ENCODE measurements at places on chromosomes 6 and 20. TPM values are rescaled to one million over a fixed set of nuclear protein-coding genes. Genes with fewer than 3 reads are reported as not detected.

- no peak for DNase-seq
These were observed 46.9 kb downstream of the PDE10A start for GRCh38 chr6:165616116-165616515.

DNA sequence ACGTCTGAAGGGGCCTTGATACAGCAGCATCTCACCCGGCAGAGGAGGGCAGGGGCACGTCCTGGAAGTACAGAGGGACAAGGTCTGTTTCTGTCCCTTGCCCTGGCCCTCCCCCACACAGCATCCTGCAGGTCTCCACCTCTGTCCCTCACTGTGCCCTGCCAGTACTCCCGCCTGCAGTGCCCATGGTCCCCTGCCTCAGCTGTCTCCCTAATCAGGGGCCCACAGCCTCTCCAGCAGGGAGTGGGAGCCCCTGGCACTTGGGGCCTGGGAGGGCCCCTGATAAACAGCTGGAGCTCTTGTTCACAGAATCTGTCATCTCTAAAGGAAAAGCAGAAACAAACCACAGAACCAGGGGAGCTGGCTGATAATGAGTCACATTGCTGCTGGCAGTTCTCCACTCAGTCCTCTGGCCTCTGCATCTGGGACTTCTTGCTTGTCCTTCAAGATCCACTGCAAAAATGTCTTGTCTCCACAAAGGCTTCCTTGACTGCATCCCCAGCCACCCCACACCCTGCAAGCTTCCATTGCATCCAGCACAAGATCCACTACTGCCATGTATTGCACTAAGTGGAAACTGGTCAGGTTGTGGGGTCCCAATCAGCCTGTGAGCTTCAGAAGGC lies 33.2 kb upstream of the TAF8 start:
- no peak for DNase-seq

- no peak for DNase-seq
These were observed 35.2 kb downstream of the NDUFAF5 start for GRCh38 chr20:13819885-13820645.

DNA sequence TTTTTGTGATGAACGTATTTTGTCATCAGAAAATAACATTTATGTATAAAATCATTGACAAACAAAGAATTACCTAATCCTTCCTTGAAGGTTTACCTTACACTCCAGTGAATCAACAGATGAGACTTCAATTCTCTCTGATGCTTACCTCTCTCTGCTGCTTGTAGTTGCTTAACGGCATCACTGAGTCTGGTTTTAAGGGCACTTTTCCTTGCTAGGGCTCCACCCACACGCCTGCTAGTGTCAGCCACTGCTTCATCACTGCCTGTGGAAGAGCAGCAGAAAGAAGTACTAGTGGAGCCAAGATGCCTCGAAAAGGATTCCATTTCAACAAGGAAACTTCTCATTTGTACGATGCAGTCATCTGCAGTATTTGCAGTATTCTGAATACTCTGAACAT lies 63.0 kb downstream of the FAM229B start:
- no peak for DNase-seq

GRCh38 chr6:53934023-53934422 lies 139.2 kb downstream of the LRRC1 start:
- no peak for DNase-seq

- DNase-seq = no peak
These were observed 825.5 kb upstream of the MANEA start for GRCh38 chr6:94751641-94752329.

DNA sequence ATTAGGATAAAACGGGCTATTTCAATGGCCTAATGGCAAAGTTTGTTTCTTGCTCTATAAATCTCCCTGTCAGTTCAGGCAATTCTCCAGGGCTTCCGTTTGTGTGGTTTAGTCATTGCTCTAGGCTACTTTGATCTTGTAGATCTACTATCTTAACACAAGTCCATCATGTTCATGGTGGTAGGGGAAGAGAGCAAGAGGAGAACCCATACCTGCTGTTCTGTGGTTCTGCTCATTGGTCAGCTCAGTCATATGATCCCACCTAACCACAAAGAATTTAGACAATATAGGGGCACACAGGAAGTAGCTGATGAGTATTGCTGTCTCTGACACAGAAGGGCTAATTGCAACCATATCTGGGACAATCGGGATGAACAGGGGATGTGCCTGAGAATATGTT lies 4.9 kb upstream of the DEK start:
- no peak for DNase-seq

Gene RNF144B
- 82.4 TPM for total RNA-seq

DNA sequence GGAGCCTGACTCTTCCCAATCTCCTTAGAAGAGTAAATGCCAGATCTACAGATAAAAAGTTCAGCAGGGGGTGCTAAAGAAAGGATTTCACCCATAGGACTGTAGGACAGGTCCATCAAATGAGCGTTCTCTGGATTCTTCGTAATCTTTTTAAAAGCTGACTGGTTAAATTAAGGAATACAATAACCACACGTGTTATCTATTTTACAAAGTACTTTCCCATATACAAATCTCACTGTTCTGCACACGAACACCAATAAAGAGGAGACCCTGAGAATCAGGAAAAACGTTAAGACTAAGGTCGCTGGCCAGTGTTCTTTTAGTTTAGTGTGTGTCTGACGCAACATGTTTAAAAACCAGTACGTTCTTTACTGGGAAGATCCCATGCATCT lies 542 bp downstream of the TUBE1 start:
- no peak for DNase-seq

DNA sequence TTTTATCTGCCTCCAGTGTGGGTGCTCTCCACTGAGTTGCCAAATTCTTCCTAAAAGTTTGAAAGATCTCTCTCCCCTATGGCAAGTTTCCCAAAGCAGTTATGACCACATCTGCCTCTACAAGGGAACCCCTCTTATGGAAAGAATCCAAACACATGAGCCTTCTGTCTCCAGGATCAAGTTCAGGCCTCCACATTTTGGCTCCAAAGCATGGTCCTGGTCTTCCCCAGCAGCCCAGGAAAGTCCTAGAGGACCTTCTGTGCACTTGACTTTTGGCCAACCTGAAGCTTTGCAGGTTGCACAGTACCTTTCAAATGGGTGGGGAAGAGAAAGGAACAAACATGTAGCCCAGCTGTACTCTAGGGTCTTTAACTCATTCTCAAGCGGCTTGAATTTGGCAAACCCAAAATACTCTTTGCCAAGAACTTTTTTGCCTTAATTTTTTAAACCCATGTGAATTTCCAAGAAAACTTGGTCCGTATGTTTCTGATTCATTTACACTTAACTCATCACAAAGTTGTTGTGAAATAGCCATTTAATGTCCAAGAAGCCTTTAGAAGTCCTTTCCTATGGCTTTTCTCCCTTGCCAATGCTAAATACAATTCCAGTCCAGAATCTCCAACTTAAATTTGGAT lies 240.1 kb upstream of the TBX18 start:
- DNase-seq = no peak

DNA sequence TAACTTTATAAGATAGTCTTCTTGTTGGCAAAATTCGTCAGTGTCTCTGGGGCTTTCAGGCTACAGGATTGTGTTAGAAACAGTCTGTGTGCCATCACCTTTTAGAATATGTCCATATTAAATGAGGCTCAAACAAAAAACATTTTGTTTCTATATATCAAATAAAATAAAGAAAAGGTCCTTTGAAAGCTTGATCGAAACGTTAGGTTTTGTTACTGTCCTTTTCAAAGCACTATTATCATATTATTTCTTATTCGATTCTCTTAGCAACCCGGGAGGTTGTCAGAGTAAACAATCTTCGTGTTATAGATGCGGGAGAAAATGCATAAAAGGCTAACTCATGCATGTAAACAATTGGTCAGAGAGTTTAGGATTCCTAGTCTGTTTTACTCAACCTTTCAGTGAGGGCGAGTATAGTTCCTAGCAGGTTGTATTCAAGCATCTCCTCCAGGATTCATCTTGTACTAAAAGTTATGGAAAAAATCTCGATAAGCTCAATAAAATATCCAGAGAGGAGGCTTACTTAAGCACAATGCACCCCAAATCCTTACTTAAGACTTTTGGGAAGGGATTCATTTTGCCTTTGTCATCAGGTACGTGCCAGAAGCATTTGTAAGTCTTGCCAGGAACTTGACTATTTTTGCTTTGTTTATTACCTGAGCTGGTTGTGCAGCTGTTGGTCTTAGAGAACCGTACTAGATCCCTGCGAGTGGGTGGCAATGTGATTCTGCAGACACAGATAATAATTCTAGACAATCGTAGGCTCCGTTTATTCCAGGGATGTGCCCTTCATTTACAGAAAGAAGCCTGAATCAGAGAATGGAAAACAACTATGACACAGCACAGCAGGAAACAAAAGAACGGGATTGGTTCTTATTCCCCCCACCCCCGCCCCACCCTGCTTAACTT lies 159.6 kb upstream of the ZNF217 start:
- no peak for DNase-seq

All from upper lobe of right lung (tissue), 1 donor.